Glutamatergic neuron (in vitro differentiated cells): ENCODE measurements at places on chromosomes 1 and 21. TPM values are rescaled to one million over a fixed set of nuclear protein-coding genes. Genes with fewer than 3 reads are reported as not detected.

DNA sequence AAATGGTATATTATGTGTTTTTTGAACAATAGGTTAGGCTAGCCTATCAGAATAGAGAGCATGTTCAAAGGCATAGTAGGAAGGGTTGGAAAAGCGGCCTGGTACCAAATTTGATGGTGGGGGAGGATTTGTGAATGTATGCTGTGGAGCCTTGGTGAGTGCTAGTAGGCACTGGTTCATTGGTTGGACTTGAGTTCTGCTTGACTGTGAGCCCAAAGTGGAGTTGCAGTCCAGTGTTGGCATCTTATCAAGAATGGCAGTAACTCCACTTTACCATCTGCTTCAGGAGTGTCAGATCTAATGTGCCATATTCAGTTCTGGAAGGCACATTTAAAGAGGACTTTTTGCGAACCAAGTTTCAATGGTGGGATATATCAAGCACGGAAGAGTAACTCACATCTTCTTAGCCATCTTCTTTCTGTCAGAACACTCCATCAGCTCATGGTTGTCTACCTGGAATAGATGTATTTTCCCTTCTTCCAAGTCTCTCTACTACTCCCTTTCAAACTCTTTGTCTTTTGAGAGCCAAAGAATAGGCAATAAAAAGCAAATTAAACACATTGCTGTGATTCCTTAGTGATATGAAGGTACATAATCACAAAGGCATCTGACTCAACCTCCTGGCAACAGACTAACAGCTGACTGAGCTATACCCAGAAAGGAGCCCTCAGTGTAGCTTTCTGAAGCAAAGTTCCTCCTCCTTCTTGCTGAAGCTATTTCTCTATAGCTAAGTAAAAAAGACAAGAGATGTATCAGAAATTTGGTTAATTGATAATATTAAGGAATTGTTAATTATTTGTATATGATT is 21.7 kb downstream of the LRRC8B start:
- DNase-seq: no peak

GRCh38 chr21:15978215-15978738 is 248.5 kb downstream of the USP25 start:
- no peak for DNase-seq

DNA sequence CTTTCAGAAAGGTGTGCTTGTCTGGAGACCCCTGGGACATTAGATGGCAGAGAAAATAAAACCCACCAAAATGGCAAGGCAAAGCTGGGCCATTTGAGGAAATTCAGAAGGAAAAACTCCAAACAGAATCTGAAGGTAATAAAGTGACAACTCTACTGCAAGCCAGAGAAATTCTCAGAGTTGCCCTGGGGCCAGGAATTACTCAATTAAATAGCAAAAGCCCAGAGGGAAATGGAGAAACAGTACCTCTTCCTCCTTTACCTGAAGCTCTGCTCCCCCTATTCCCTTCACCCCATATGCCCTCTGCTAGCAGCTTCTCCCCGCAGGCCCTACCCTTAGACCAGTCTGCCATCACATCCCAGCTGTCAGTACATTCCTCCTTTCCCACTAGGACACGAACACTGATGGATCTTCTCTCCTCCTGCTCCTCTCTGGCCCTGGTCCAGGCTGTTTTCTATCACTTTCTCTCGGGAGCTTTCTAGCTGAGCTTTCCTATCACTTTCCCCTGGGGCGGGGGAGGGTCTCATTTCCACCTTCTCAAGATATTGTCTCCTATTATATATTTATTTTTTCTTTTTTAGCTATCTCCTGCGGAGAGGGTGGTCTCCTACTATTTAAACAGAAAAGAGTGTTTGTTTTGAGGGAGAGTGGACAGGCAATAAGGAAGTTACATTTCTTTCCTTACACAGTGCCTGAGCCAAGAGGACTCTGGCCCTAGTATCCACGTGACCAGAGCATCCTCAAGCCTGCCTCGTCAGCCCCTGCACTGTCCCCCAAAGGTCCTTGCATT is 47.7 kb upstream of the RBM15 start:
- no peak for DNase-seq

HSD11B1 gene
- total RNA-seq: not detected

DNA sequence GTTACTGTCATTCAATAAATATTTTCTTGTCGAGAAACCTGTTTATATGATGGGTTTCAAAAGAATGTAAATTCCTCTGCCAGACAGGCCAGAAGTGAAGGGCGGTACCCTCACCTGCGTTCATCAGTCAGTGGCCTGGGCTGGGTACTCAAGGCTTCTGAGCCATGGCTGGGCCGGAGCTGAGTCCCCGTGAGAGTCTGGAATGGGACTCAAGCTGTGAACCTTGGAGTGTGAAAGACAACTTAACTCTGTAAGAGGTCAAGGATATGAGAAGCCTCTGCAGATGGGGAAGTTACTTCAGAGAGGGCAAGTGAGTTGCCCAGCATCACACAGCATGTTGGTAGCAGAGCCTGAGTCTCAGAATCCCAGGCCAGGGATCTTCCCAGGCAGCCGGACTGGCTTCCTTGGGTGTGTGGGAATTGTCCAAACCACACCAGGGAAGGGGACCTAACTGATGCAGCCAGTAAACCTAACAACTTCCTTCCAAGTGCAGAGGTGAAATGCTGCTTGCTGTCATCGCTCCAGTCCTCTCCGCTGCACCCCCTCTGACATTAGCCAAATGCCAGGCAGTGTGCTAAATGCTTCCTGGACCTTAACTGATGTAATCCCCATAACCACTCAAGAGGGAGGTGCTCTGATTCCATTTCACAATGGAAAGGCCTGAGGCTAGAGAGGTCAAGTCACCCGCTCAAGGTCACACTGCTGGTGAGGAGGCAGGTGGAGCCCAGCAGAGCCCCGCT is 4.8 kb downstream of the DISP3 start:
- no peak for DNase-seq

AKT3 gene
- total RNA-seq: 169 TPM
